ENCODE measurements at places on chromosomes 3 and 15.

DNA sequence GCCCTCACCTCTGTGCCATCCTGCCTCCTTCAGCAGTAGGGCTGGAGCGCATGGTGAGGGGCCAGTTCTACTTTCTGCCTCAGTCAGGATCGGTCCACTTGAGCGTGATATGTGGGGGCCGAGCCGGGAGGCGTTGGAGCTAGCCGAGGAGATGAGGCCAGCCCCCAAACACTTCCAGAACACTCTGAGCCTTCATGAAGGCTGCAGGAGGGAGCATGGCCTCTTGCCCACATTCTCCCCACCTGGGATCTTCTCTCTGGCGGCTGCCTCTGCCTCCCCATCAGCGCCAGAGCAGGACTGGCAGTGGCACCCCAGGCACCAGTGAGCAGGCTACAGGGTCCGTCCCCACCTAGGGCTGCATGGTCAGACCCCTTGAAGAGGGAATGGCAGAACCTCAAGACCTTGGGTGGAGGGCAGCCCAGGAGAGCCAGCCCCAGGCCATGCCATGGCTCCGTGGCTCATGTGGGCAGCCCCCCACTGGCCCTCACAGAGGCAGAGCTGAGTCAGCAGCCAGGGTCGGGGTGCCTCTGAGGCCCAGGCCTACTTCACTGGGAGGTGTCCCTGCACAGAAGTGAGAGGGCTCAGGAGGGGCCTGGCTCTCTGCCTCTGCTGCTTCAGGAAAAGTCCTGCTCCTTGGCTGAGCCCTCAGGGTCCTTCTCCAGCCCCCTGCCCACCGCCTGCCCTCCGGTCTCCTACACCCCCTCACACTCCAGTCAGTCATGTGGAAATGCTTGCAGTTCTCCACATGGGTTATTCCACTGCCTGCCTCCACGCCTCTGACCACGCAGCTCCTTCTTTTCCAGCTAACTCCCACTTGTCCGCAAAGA lies 28.1 kb upstream of the CYP11A1 start:
- DNase-seq = no peak

GRCh38 chr3:74883690-74884089 lies 269.2 kb upstream of the CNTN3 start:
- no peak for DNase-seq

DNA sequence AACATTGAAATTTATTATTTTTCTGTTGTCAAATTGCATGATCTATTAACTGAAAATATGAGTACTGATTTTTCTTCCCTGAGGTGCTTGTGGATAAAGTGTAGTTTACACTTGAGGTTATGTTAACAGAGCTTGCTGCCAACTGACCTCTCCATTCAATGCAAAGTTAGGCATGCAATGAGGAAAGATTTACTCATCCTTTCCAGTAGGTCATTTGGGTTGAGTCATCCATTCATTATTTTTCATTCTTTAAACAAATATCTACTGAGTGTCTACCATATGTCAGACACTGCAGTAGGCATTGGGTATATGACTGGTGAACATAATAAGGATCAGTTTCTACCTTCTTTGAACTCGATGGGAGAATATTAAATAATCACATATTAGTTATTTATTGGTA lies 604.1 kb downstream of the EDEM1 start:
- DNase-seq = no peak

DNA sequence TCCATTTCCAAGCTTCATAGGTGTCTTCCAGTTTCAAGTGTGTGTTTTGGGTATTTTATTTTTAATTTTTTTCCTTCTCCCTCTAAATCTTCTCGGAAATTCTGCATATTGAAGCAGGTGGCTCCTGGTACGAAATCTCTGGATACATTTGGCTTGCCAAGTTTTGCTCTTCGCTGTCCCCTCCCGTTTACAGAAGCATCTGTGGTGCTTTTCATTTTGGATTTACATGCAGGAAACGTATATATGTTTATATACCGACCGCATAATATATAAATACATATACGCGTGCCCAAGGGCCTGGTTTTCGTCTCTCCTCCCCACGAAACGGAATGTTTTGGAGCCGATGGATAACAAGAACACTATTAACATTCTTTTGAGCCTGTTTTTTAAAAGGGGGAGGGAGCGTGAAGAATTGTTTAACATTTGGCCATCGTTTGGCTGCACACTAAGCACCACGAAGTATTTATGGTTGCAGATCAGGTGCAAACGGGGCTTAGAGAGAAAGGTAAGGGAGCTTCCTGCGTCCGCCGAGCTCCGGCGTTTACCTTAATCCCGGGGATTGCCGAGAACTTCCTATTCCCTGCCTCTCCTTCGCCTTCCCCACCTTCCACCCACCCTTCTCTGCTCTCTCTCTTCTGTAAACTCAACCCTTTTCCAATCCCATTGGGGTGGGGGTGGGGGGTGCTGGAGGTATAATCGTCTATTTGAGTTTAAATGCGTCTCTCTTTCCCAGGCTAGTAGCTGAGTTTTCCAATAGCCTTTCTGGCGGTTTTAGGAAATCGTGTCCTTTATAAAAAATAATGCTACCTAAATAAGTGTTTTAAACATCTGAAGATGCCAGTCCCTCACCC lies 1.1 kb upstream of the NLGN1 start:
- DNase-seq = no peak

GRCh38 chr3:117543521-117543920 lies 833.9 kb downstream of the TUSC7 start:
- DNase-seq = no peak

DNA sequence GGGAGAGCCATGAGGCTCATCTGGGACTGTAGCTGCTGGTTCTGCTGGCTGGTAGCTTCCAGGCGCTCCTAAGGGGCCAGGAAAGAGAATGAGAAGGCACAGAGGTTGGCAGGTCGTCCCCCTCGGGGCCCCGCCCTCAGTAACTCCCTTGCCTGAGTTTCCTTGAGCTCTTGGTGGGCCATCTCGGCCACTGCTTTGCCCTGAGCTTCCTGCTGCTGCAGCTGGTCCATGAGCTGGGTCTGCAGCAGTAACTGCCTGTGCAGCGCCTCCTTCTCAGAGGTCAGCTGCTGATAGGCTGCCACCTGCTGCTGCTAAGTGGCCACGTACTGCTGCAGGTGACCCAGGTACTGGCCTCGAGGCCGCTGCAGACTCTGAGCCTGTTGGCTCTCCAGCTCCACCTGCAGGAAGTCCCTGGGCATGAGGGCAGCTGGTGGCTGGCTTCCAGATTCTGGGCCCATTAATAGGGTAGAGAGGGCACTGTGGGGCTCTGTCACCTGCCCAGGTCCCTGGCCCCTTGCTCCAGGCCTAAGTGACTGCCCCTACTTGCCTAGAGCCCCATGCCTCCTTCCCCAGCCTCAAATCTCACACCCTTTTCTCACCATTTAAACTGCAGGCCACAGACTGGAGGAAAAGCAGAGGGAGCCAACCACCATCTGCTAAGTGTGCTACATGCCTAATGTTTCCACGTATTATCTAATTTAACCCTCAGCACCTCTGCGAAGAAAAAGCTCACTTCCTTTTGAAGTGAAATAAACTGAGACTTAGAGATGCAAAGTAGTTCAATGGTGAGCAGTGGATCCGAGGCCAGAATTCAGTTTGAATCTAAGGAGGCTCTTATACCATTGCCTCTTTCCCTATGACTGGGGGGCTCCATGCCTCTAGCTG lies 10.8 kb upstream of the VPS33B start:
- DNase-seq = peak; percentile 49

GRCh38 chr15:53875711-53876110 lies 102.5 kb upstream of the UNC13C start:
- DNase-seq = no peak

DNA sequence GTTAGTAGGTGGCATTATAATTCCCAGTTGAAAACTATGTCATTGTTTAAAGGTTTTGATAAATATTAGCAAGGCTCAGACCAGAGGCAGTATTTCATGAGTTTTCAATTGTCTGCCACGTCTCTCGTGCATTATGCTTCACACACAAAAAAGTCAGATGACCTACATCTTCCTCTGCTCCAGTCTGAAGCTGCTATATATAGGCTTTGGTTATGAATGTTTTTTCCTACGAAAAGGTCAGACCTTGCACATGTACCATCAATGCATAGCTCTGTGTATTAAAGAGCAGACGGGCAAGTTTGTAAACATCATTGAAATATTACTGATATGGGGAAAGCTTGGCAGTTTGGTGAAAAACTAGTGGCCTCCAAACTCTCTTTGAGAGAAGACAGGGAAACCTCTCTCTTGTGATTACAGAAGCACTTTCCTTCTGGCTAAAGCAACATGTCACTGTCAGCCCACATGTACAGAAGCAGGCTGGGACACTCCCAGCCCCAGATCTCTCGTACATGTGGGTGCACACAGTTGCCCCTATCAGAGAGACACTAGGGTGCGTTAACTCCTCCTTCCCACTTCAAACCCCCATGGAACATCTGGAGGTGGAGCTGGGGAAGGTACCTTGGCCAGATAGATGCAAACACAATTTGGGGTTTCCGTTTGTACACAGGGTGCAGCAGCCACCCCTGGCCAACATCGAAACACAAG lies 184.0 kb upstream of the BCL6 start:
- no peak for DNase-seq

- DNase-seq = no peak
Measured at GRCh38 chr3:159882367-159882766, 106.3 kb upstream of the IL12A start.

DNA sequence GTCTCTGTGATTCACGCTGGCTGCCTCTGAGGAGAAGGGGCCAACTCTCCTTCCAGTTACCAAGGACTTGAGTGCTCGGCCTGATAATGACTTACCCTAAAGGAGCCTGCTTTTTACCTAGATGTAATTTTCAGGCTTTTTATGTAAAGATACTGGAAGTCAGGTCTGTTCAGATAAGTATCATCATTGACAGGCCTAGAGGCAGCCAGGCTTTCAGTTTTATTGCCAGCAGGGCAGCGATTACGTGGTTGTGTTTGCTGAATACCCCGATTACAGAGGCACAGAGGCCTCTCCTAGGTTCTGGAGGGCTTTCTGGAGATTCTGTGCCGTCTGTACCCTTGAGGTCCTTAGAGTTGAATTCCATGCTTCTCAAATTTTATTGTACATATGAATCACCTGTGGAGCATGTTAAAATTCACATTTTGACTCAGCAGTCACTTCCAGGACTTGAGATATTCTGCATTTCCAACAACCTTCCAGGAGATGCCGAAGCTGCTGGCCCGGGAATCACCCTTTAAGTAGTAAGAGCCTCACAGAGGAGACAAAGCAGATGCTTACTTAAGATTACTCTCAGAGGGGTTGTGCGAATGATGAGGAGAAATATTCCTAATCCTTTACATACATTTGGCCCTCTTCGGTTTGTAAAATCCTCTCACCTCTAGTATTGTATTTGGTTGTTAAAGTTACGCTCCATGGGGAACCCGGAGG lies 160.1 kb upstream of the BHLHE40 start:
- no peak for DNase-seq

DNA sequence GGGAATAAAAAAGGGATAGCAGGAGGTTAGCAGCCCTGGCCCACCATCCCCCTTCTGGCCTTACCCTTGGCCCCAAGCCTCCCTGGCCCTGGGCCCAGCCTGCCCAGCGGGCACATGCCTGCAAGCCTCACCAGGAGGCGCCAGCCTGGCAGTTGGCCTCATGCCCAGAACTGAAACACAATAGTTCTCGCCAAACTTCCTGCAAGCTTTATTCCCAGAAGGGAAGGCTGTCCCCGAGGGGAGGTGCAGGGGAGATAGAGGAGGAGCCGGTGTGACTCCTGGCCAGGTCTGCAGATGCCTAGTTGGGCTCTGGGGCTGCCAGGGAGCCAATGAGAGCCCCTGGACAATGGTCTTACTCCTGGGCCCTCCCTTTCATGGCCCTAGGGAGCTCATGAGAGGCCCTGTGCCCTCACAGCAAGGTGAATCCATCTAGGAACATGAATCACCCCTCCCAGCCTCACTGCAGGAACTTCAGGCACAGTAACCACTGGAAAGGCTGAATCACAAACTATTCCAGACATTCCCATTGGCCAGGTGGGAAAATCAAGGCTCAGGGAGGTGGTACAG lies 4.0 kb downstream of the CCDC33 start:
- no peak for DNase-seq

GRCh38 chr3:162166543-162166942 lies 669.9 kb downstream of the OTOL1 start:
- DNase-seq = no peak

All from activated CD4-positive, alpha-beta T cell treated with anti-CD3 and anti-CD28 coated beads, Interleukin-2, amount 50 U/mL, for 4 hours (primary cell).